ENCODE measurements at places on chromosomes 7 and 10.

GRCh38 chr7:107108793-107109371 is 59.9 kb upstream of the HBP1 start:
- DNase-seq = no peak

DNA sequence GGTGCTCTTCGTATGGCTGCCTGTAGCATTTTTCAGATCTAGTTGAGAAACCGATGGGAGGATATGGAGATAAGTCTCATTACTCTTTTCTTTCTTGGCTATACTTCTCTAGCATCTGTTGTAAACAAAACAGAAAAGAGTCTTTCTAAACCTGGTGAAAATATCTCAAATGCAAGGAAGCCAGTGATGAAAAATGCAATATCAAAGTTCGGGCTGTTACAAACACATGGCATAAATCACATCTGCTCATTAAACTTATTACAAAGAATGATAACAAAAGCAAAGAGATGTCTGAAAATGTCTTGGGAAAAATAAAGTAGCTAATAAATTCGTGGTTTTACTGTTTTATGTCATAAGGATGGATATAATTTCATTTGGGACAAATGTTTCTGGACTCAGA is 71.8 kb upstream of the IGFBP3 start:
- DNase-seq = no peak

DNA sequence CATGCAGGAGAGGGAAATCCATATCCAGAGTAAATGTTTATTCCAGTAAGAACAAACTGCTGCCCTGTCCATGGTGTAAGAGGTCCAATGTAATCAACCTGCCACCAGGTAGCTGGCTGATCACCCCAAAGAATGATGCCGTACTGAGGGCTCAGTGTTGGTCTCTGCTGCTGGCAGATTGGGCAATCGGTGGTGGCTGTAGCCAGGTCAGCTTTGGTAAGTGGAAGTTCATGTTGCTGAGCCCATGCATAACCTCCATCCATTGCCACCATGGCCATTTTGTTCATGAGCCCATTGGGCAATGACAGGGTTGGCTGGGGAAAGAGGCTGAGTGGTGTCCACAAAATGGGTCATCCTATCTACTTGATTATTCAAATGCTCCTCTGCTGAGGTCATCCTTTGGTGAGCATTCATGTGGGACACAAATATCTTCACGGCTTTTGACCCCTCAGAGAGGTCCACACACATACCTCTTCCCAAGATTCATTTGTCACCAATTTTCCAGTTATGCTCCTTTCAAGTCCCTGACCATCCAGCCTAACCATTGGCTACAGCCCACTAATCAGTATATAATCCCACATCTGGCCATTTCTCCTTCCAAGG is 23.3 kb upstream of the PAPSS2 start:
- no peak for DNase-seq

DNA sequence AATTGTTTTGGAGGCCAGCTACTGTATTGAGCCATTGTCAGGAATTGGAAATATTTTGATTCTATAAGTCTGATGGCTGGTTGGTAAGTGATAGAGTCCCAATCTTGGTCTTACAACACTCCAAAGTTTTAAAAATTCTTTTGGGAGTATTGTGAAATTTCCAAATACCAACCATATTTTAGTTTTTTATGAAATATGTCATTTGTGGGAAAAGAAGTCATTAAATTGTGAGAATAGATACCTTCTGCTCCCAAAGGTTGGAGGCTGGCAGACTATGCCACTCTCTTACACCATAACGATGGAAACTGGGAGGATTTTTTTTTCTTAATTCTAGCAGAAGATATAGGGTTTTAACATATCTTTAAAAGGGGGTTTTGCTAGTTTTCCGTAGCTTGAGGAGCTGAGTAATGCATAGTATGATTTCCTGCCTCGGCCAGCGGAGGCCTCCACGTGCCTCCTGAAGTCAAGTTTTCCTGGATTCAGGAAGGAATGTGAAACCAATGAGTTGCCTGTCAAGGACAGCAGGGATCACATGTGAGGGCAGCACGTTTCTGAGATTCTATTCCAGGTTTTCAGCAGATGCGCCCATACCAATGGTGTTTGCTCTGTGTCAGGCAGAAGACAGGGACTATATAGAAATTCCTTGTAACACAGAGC is 92.2 kb upstream of the LAMB4 start:
- no peak for DNase-seq
